GM12878 (cell line): ENCODE measurements at places on chromosomes 1 and 21. TPM values are rescaled to one million over a fixed set of nuclear protein-coding genes. Genes with fewer than 3 reads are reported as not detected.

- no peak for DNase-seq
Measured at GRCh38 chr1:114337417-114337816, 173.6 kb downstream of the TRIM33 start.

DNA sequence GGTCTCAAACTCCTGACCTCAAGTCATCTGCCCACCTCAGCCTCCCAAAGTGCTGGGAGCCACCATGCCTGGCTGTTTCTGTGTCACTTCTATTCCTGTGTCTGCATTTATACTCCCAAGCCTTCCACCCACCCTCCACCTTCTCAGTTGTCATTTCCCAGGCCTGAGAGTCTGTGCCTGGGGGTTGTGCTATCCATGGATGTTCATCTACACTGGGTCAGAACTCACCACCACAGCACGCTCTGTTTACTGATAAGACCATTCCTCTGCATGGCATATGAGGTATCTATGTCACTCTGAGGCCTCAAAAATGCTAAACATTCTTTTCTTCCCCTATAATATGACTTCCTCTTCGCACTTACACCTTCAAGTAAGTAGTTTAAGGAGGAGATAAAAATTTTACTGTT is 6.1 kb downstream of the NENF start:
- DNase-seq, result no peak

LAD1 gene
- 0.26 and 0.53 TPM in 2 replicates for total RNA-seq

DNA sequence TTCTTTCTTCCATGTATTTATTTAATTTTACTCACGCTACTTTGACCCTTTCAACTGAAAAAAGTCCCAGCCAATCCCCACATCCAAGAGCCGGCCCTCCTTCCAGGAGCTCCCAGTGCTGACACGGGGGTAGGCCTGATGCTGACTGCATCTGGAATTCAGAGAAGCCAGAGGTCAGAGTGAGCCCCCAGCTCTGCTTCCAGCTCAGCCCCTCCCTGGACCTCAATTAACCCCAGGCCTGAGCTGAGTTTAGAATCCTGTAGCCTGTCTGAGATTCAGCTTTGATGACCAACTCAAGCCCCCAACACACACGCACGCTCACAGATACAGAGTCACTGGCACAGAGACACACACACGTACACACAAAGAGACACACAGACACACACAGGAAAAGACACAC is 247.9 kb downstream of the NPHP4 start:
- DNase-seq, result no peak

SLC22A15 gene
- total RNA-seq, result 0.08 and 0.21 TPM in 2 replicates
